Activated CD8-positive, alpha-beta T cell treated with anti-CD3 and anti-CD28 coated beads, Interleukin-2, amount 10 ng/mL, durations not matched to agents 7 days and 5 days (primary cell): ENCODE measurements at places on chromosomes 5 and 9.
A peak's percentile ranks its signal among the peaks of the same experiment; 100 is the strongest.

GRCh38 chr9:7608261-7608660, 191.3 kb downstream of the DMAC1 start:
- no peak for DNase-seq
- no peak overlapping the region for H3K27ac ChIP-seq

DNA sequence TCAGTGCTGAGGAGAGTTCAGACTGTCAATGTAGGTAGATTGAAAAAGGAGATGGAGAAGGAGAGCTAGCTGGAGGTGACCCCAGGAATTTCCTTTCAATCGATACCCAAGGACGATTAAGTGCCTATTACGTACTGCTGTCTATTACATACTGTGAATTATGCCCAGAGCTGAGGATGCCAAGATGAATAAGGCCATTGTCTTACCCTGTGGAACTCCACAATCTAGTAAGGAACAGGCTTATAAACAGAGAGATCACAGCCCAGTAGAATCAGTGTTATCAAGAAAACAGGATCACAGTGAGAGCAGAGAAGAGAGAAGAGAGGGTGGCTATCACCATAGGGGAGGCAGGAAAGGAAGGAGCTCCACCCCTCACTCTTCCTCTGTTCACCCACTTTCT, 54.1 kb upstream of the PDE8B start:
- peaks cover 20% of the 10 kb centered on the region for H3K4me1 ChIP-seq
- no peak for DNase-seq
- no peaks in the 10 kb centered on the region for H3K36me3 ChIP-seq
- H3K27ac ChIP-seq, result no peak overlapping the region
- no peak overlapping the region for H3K4me3 ChIP-seq

DNA sequence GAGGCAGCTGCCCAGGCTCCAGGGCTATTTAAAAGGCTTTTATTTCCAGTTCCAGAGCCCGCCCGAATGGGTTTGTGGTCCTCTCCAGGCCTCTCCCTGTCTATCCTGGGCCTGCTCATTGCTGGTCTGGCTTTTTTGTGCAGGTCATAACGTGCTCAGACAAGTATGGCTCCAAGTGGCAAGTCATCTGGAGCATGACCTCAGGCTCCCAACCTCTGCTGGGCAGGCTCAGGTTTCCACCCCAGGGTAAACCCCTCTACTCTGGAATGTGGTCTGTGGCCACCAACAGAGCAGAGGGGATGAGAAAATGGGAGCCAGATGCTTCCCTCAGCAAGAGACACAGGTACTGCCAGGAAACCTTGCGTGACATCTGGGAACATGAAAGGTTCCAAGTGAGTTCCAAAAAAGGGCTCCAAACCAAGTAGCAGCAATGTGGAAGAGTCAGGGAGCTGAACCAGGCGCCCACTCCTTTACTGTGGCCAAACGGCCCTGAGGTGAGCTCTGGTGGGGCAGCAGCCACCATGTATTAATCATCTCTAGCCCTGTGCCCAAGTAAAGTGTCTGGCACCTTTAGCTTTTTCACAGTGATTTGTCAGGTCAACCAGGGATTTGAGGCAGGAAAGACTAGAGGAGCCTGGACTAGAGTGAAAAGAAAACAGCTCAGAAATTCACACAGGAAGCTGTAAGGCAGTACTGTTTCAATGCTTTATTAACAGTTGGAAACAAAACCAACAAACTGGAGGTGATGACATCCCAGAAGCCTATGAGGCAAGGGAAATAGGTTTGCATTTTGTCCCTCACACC, 25.7 kb downstream of the PCDHGC5 start:
- peaks cover 44% of the 10 kb centered on the region for H3K36me3 ChIP-seq
- H3K27ac ChIP-seq, result peak overlapping the region; percentile 43
- no peak overlapping the region for H3K4me3 ChIP-seq
- no peaks in the 10 kb centered on the region for H3K27me3 ChIP-seq

DNA sequence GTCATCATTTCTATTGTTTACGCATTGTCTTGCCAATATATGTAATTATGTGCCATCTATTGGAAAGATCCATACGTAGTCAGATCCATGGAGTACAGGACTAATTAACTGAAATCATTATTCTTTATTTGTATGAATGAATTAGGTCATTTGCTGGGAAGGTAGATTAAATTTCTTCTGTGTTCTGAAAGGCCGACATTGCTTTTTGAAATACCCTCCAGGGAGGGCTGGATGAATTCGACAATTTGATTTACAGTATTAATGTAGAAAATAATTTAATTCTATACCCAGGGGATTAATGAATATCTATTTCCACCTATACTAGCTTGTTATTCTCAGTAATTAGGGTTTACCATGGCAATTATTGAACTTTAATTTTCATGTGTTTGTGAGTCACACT, 117.6 kb downstream of the CHSY3 start:
- no peaks in the 10 kb centered on the region for H3K4me1 ChIP-seq
- H3K27ac ChIP-seq, result no peak overlapping the region
- H3K4me3 ChIP-seq, result no peak overlapping the region
- no peaks in the 10 kb centered on the region for H3K27me3 ChIP-seq
- no peaks in the 10 kb centered on the region for H3K36me3 ChIP-seq
- no peak for DNase-seq

- DNase-seq, result no peak
- H3K27ac ChIP-seq, result no peak overlapping the region
- H3K36me3 ChIP-seq, result no peaks in the 10 kb centered on the region
Observed at GRCh38 chr5:160289721-160290120, 22.6 kb downstream of the CCNJL start.
